ENCODE measurements at places on chromosomes 13 and 19. TPM values are rescaled to one million over a fixed set of nuclear protein-coding genes. Genes with fewer than 3 reads are reported as not detected.

Gene ZSCAN5B
- not detected for total RNA-seq

Gene LILRB2
- not detected for total RNA-seq

Gene SPACA4
- not detected for total RNA-seq

Gene NLRP4
- not detected for total RNA-seq

Gene ARMC6
- 60.5 TPM for total RNA-seq
